ENCODE measurements at places on chromosomes 12 and 14.

GRCh38 chr12:47249082-47249481 lies 169.3 kb upstream of the AMIGO2 start:
- no peak for DNase-seq

GRCh38 chr14:93331728-93332396 lies 974 bp downstream of the BTBD7 start:
- no peak for DNase-seq

DNA sequence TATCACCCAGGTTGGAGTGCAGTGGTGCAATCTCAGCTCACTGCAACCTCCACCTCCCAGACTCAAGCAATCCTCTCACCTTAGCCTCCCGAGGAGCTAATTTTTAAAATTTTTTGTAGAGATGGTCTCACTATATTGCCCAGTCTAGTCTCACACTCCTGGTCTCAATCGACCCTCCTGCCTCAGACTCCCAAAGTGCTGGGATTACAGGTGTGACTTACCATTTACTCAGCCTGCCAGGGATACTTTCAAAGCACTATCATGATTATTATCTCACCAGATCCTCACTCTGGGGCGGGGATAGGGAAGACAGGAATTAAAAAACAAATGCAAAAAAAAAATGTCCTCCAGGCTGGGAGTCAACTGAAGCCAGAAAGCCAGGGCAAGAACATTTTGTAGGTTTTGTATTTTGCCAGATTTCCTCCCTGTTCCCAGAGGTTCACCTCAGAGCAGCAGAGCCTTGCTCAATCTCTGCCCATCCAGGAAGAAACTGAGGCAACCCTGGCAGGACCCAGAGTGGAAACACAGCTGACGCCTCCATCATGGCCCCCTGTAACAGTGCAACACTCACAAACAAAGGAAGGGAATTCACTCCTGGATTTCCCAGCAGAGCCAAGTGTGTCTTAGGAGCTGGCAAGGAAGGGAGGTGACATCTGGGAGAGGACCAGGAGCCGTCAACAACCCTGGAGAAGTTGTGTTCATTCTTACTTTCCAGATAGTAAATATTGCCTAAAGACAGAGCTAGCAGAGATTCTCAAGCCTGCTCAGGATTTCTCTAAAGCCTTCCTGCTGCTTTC lies 73.9 kb downstream of the IRF2BPL start:
- DNase-seq: no peak

GRCh38 chr14:103115845-103116572 lies 7.3 kb upstream of the TNFAIP2 start:
- no peak for DNase-seq

GRCh38 chr14:82052778-82053177 lies 519.1 kb upstream of the SEL1L start:
- no peak for DNase-seq

DNA sequence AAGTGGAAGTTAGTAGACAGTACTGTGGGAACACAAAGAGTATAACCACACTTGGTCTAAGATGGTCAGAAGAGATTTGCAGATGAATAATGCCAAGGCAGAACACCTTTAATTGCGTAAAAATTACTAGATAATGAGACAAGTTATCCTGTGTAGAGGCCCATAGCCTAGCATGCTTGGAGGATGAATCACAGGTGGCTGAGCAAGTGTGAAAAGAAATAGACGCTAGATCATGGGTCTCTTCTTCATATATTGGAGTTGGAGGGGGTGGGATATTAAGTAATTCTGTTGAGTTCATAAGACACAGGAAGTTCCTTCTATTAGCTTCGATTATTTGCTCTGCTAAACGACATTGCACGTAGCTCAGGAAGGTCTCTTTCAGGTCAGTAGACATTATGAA lies 454.3 kb upstream of the LMO3 start:
- no peak for DNase-seq

DNA sequence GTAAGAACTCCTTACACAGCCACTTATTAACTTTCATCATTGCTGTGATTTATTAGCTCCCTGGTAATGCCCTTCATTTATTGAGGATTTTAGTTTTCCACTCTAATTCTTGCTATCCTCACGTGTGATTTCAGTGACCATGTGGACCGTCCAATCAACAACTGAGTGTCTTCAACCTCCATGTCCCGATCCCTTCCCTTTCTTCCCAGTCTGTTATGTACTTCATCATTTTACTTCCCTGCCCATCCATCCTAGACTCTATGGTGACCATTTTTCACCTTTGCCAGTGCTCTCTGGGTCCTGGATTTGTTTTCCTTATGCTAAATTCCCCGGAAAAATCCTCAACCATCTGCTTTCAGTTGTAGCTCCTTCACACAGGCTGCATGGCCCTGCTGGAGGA lies 111.0 kb downstream of the MSRB3 start:
- DNase-seq: no peak
